ENCODE measurements at places on chromosomes 3 and 15.

- DNase-seq = no peak
These were observed 399.8 kb downstream of the SHQ1 start for GRCh38 chr3:72448375-72448823.

GRCh38 chr3:26422415-26422814 is 200.2 kb upstream of the LRRC3B start:
- DNase-seq = no peak

DNA sequence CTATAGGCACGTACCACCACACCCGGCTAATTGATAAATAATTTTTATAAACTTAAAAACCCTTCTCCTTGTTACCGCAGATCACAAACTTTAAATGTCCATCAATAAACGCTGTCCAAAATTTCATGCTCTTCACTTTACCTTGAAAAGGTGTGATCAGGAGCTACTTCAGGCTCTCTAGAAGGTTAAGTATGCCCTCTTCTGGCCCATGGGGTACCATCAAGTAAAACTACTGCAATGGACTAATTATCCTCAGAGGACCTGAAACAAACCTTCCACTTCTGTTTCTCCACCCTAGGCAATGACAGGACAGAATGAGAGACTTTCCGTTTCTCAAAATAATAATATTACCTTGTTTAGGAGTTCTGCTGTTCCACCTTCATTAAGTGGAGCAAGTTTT is 9.2 kb downstream of the LZTFL1 start:
- peak; percentile 5 for DNase-seq

DNA sequence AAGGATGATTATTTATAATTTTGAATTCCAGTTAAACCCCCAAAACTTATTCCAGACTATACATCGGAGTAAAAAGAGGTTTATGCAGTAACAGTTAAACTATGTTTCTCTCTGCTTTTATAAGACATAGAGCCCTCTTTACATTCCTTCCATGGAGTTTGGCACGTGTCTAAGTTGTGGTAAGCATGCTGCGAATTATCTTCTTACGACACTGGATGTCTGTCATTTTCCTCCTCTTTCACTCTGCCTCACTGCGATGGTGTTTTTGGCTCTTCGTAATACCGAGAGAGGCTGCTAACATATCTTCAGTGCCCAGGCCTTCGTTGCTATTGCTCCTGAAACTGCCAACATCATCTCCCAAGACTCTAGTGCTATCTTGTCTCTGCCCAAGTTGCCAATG is 83.9 kb upstream of the TGFBR2 start:
- DNase-seq = no peak

GRCh38 chr15:59353994-59354416 is 18.7 kb downstream of the MYO1E start:
- no peak for DNase-seq

Measured in RCC 7860 (cell line).